Stimulated activated CD8-positive, alpha-beta memory T cell treated with anti-CD3 and anti-CD28 coated beads, Interleukin-4, amount 100 ng/mL, for 4 hours (primary cell): ENCODE measurements at places on chromosomes 5 and 9.

- no peak for DNase-seq
These were observed 33.1 kb upstream of the MYOT start for GRCh38 chr5:137834498-137835049.

DNA sequence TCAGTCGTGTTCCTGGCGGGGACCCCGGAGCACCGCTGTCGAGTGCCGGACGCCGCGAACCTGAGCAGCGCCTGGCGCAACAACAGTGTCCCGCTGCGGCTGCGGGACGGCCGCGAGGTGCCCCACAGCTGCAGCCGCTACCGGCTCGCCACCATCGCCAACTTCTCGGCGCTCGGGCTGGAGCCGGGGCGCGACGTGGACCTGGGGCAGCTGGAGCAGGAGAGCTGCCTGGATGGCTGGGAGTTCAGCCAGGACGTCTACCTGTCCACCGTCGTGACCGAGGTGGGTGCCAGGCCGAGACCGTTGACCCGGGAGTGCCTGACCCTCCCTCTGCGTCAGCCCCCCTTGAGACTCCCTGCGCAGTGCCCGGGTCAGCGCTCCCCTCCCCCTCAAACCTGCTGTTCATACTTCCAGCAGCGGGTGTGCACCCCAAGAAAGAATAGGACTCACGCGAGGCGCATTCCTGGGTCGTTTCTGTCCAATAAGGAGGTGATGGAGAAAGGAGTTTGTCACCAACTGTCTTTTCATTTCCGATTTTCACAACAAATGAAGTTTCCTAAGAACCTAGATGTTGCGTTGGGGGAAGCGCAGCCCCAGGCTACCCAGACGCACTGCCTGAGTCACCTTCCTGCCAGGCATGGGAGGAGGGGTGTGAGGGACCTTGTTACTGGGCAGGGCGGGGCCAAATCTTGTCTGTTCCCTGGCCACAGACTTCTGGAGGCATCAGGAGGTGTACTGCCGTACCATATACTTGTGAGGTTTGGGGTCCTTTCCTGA, 722 bp downstream of the SLC22A4 start:
- DNase-seq, result peak; percentile 70

- DNase-seq, result peak; percentile 4
These were observed 21.5 kb downstream of the PLPP7 start for GRCh38 chr9:131310833-131311554.

- no peak for DNase-seq
These were observed 455 bp downstream of the KIF20A start for GRCh38 chr5:138179277-138179857.

DNA sequence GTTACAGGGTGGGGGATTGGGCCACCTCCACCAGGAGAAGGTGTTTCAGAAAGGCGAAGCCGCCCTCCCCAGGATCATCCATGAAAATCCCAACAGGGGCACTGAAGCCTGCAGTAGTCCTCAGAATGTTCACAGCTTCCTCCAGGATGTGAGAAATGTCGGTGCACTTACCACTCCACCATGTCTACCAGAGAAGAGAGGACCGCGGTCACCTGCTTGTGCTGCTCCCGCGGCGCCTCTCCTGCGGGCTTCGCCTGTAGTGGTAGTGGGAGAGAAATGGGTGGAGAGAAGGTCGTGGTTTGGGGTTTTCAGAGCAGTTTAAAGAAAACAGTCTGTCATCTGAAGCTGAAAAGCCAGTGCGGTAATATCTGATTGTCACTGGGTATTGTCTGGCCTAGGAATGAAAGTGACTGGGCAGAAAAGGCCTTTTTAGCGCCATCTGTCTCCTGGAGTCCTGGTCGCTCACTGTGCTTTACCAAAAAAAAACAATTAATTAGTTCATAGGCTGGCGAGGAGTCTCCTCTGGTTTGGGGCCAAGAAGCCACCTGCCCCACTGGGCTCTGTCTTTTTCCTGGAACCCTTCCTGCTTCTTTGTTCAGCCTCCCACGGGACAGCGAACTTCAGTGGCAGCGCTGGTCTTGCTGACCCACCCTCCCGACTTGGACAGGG, 23.0 kb upstream of the PPP1R26 start:
- DNase-seq, result no peak

- no peak for DNase-seq
These were observed 14.4 kb downstream of the NEK6 start for GRCh38 chr9:124272118-124272517.

GRCh38 chr5:65247594-65247993, 234.1 kb downstream of the ADAMTS6 start:
- no peak for DNase-seq

DNA sequence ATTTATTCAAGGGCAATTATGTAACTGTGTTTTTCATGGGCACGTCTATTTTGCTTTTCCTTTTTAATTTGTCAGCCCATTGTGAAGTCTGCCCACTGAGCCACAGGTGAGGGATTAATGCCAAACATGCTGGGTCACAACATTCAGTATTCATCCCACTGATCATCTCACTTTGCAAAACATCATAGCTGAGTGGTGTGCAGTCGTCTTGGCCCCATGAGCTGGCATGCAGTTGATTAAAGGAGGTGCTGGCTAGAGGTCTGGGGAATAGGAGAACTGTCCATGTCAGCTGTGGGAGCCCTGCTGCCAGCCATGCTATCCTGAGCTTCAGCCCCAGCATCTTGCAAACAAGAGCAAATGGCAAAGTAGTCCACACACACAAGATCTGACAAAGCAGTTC, 11.7 kb upstream of the ESM1 start:
- DNase-seq, result no peak

GRCh38 chr5:93327605-93328004, 253.4 kb downstream of the NR2F1-AS1 start:
- no peak for DNase-seq

DNA sequence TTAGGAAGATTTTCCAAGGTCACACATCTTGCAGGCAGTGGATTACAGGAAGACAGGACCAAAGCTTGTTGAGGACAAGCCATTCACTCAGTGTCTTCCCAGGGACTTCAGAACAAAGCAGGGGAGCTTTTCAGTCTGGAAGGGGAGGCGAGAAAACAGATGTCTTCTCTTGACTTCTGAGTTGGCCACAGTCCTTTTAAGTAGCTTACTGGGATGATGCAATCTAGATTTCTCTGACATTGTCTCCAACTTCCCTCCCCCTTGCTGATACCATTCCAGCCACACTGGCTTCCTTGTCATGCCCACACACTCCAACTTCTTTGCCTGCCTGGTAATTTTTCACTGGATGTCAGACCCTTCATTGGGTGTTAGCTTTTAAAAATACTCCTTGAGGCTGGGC, 174.2 kb upstream of the TBC1D2 start:
- DNase-seq, result no peak

DNA sequence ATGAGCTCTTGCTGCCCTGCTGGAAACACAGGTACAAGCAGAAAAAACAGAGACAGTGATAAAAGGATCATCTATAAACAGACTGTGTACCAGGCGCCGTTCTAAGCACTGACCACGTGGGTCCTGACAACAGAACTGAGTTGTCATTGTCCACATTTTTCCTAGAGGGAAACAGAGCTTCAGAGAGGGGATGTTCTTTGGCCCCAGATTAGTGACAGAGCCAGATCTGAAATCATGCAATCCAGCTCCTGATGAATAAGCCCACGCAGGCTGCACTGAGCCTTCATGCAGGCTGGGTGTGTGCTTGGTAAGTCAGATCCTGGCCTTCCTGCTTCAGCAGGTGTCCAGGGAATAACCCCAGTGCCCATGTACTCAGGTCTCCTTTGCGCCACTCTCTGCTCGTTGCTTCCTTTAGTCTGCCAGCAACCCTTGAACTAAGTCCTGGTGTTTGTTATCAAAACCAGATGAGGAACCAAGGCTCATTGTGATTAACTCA, 22.8 kb upstream of the TCF7 start:
- no peak for DNase-seq

DNA sequence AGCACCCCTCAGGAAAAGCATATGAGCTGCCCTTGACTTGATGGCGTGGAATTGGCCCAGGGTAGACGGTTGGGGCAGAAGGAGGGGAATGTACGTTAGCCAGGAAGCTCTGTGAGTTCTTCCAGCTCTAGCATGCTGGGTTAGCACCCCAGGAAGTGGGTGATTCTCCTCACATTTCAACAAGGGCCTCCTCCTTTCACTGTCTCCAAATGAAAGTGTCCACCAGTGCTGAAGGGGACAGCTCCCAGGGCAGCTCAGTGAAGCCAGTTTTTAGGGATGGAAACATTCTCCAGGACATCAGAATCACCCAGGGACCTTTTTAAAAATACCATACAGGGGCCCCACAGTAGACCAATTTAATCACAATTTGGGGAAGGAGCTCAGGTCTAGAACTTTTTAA, 17.2 kb upstream of the AFAP1L1 start:
- no peak for DNase-seq

- DNase-seq, result peak; percentile 3
These were observed 733 bp downstream of the HSPA4 start for GRCh38 chr5:133052317-133053175.

DNA sequence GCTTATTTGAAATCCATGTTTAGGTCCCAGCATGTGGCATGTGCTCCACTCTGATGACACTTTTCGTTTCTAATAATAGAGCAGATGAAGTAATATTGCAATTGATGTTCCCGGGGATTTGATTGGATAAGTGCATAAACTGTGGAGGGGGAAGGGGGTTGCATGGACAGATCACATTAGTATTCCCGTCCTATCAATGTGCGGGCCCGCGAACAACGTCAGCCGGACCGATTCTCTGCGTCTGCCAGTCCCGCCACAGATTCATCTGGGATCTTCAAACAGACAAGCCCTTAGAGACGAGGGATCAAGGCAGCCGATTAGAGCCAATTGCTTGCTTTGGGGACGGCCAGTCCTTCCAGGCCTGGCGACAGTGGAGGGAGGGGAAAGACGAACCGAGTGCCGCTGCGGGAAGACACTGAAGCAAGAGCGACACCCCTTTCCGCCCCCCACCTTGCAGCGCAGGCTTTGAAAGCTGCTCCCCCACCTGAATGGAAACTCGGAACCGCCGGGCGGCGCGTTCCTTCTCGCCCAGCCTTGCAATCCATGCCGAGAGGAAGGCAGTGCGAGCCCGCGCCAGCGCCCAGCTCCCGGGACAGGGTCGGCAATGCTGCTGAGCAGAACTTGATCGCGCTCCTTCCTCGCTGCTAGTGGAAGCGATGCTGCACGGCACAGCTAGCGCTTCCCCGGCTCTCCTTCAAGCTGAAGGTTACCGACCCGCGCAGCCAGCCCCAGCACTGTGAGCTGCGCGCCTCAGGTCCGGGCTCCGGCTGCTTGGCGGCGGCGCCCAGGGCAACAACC, at the start of gene RGS7BP:
RGS7BP (plus strand) TSS at position 247 of the 798 bp plus-strand sequence. CDS start 610 bp downstream, outside the sequence.
- DNase-seq, result no peak

DNA sequence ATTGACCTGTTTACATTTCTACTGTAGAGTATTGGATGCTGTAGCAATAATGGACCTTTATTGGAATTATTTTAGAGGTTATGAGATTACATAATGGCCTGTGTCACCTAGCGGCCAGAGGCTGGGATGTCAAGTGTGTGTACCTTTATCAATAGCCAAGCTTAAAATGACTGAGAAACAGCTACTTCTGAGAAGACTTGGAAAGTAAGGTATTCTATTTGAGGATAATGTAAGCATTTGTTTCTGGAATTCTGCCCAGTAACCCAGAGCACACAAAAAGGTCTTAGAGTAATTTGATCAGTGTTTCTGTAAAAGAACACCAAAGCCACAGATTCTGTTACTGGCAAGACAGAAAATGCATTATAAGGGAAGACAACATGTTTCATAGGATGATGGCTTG, 116.8 kb downstream of the MACIR start:
- DNase-seq, result no peak

GRCh38 chr5:132998556-132998955, 27.8 kb downstream of the ZCCHC10 start:
- DNase-seq, result no peak

- DNase-seq, result no peak
These were observed 45.3 kb downstream of the OR2K2 start for GRCh38 chr9:111284703-111285102.

- DNase-seq, result no peak
These were observed 83.2 kb upstream of the TAS2R1 start for GRCh38 chr5:9713356-9713755.

DNA sequence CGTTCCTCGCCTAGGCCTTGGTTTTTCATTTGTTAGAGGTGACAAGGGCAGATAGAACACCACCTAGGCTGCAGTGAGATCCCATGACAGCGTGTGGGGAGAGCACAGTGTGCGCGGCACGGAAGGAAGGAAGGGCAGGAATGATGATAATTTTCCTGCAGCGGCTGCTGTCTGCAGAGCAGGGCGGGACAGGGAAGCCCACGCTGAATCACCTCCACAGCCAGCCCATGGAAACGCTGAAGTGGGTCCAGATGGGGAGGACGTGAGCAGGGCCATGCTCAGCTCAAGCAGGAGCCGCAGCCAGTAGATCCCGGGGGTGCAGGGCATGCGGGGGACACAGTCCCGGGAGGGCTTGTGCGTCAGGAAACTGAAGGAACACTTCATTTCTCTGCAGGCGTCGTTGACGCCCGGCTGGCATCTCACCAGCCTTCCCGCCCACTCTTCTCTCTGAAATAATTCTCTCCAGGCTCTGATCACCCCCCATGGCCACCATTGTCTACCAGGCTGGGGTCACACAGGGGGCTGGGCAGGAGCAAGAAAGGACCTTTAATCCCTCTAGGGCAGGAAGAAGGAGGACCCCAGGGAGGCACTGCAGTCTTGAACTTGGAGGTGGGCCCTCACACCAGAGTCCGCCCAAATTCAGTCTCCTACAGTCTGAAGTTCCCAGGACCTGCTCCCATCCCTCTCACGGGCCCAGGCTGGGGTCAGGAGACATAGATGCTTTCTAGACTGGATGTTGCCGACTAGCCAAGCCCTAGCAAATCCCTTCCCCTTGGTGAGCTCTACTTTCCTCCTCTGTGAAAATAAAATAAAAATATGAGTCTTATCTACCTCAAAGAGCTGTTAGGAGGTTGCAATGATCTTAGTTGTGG, 20.9 kb upstream of the SYNPO start:
- DNase-seq, result no peak

DNA sequence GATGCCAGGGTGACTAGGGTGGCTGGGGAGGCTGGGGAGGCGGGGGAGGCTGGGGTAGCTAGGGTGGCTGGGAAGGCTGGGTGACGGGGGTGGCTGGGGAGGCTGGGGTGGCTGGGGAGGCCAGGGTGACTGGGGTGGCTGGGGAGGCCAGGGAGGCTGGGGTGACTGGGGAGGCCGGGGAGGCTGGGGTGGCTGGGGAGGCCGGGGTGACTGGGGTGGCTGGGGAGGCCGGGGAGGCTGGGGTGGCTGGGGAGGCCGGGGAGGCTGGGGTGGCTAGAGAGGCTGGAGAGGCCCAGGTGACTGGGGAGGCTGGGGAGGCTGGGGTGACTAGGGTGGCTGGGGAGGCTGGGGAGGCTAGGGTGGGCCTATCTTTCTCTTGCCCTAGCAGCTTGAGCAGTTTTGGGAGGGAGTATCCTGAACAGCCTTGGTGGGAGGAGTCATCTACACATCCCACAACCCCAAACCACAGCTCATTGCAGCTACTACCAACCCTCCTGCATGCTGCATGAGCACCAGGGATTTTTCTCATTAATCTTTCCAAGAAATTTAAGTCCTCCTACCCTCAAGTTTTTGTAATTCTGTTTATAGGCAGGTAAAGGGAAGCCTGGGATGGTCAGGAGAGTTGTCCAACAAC, 203.2 kb upstream of the IRX1 start:
- no peak for DNase-seq

GRCh38 chr9:91191411-91192380, 170.0 kb downstream of the AUH start:
- DNase-seq, result no peak

GRCh38 chr5:73295921-73296320, 122.9 kb downstream of the TMEM174 start:
- no peak for DNase-seq
